Heart right ventricle (tissue), 16 donors: ENCODE measurements at places on chromosomes 11 and 22. TPM values are rescaled to one million over a fixed set of nuclear protein-coding genes. Genes with fewer than 3 reads are reported as not detected.
A peak's percentile ranks its signal among the peaks of the same experiment; 100 is the strongest.

GRCh38 chr11:130478204-130478701, 29.8 kb downstream of the ADAMTS15 start:
- no peak overlapping the region for H3K4me3 ChIP-seq
- H3K4me1 ChIP-seq, result peaks cover 52% of the 10 kb centered on the region
- H3K27ac ChIP-seq, result peak overlapping the region; percentile 85

DNA sequence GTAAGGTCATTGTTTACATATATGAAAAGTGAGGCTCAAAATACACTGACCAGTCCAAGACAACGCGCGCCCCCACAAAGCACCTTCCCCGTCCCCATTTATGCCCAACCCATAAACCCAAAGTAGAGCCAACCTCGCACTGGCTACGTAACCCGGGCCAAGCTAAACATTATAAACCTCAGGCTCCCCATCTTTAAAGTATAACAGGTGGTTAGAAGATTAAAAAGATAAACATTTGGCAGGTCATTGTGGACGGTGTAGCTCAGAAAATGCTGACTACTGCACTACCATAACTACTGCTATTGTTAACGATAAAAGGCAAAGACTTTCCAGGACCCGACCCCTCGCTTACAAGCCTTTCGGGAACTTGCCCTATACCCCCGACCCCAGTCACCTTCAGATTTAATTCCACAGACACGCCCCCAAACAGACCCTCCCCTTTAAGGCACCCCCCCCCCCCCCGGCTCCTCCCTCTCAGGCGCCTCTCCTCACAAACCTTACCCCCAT, 470 bp downstream of the NUMA1 start:
- no peaks in the 10 kb centered on the region for H3K27me3 ChIP-seq
- H3K4me3 ChIP-seq, result peak overlapping the region; percentile 75
- peak overlapping the region; percentile 94 for H3K27ac ChIP-seq
- H3K4me1 ChIP-seq, result peaks cover 15% of the 10 kb centered on the region
- H3K36me3 ChIP-seq, result peaks cover 15% of the 10 kb centered on the region

- no peak overlapping the region for H3K27ac ChIP-seq
- no peak for DNase-seq
- H3K4me1 ChIP-seq, result no peaks in the 10 kb centered on the region
- H3K36me3 ChIP-seq, result no peaks in the 10 kb centered on the region
- H3K4me3 ChIP-seq, result no peak overlapping the region
- H3K27me3 ChIP-seq, result no peaks in the 10 kb centered on the region
Observed at GRCh38 chr11:59941091-59941490, 2.9 kb downstream of the OOSP1 start.

Gene IGLL5
- total RNA-seq, result 0.67 TPM

- no peaks in the 10 kb centered on the region for H3K36me3 ChIP-seq
- H3K4me1 ChIP-seq, result no peaks in the 10 kb centered on the region
- H3K27ac ChIP-seq, result no peak overlapping the region
Observed at GRCh38 chr11:70944636-70945035, 307.7 kb downstream of the SHANK2 start.

Gene SLC22A6
- not detected for total RNA-seq

Gene TMEM191C
- total RNA-seq, result 0.74 TPM

- peaks cover 14% of the 10 kb centered on the region for H3K36me3 ChIP-seq
- H3K27me3 ChIP-seq, result peaks cover 63% of the 10 kb centered on the region
- DNase-seq, result no peak
- peaks cover 34% of the 10 kb centered on the region for H3K4me1 ChIP-seq
- H3K27ac ChIP-seq, result no peak within 1 kb of the TSS
Observed at GRCh38 chr11:46391578-46392420, at the start of gene CHRM4. TSS of gene CHRM4 (minus strand) at chr11:46391776. CDS start at chr11:46386557, 5,219 bp downstream.

DNA sequence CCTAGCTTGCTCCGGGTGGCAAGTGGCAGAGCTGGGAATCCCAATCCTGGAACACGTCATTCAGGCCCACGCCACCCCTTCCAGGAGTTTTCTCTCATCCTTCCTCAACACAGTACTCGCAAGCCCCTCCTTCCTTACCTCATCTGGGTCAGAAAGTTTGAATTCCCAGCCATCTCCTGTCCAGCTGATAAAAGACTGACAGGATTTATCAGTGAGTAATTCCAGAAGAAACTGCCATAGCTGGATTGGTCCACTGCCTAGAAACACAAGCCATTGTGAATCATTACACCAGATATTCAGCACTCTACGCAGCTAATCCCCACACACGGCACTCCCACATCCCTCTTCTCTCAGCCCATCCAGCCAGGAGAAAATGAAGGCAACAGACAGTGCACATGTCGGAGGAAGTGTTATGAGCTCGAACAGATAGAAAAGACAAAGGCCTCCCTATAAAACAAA, 124.0 kb downstream of the ETS1 start:
- DNase-seq, result peak; percentile 67
- peaks cover 94% of the 10 kb centered on the region for H3K36me3 ChIP-seq
- no peak overlapping the region for H3K4me3 ChIP-seq
- peaks cover 74% of the 10 kb centered on the region for H3K4me1 ChIP-seq

DNA sequence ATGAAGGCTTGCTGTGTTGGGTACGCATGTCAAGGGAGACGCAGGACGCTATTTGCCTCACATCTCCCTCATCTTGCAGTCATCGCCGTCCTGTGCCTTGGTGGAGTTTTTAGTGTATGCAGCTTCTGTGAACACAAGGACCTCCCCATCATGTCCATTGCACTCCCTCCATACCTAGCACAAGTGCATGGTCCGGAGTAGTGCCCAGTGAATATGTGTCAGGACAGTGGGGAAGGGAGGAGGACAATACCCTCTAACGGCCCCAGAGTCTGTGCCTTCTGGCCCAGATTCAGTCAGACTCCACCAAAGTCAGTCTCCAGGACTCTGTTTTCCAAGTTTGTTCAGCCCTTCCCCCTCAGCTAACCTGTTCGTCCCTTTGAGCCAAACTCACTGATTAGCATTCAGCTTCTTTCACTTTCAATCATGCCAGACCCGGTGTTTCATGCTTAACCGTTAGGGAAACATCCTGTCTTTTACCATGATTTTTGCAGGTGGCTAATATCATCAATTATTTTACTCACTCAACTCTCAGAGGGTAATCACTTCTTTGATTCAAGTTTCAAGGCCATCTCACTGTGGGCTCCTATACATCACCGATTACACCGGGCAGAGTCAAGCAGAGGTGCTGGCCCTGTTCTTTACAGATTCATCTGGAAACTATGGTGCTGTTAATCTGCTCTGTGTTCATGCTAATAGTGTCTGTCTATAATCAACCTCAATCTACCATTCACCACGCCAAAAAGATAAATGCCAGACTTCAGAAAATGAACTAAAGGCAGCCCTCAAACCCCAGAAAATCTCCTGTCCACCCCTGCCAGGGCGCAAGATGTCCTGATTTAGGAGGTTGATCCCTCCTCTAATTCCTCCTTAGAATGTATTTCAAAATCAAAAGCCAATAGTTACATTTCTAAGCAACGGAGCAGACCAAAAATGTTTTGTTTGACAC, 156.5 kb downstream of the RRAS2 start:
- no peak for DNase-seq
- H3K4me3 ChIP-seq, result no peak overlapping the region
- no peaks in the 10 kb centered on the region for H3K36me3 ChIP-seq
- no peaks in the 10 kb centered on the region for H3K4me1 ChIP-seq

GRCh38 chr11:93458286-93458685, 84.9 kb downstream of the SMCO4 start:
- no peaks in the 10 kb centered on the region for H3K27me3 ChIP-seq
- H3K4me1 ChIP-seq, result no peaks in the 10 kb centered on the region
- DNase-seq, result no peak

Gene SLC7A4
- not detected for total RNA-seq

GRCh38 chr11:45662096-45662664, 3.2 kb downstream of the CHST1 start:
- H3K27me3 ChIP-seq, result peaks cover 19% of the 10 kb centered on the region
- no peak for DNase-seq
- no peaks in the 10 kb centered on the region for H3K36me3 ChIP-seq
- peaks cover 73% of the 10 kb centered on the region for H3K4me1 ChIP-seq
- no peak overlapping the region for H3K4me3 ChIP-seq

GRCh38 chr11:64633555-64634159, 42.6 kb downstream of the SLC22A12 start:
- no peak overlapping the region for H3K4me3 ChIP-seq
- H3K36me3 ChIP-seq, result no peaks in the 10 kb centered on the region
- H3K4me1 ChIP-seq, result no peaks in the 10 kb centered on the region
- H3K27ac ChIP-seq, result no peak overlapping the region

Gene CCDC73
- not detected for total RNA-seq

DNA sequence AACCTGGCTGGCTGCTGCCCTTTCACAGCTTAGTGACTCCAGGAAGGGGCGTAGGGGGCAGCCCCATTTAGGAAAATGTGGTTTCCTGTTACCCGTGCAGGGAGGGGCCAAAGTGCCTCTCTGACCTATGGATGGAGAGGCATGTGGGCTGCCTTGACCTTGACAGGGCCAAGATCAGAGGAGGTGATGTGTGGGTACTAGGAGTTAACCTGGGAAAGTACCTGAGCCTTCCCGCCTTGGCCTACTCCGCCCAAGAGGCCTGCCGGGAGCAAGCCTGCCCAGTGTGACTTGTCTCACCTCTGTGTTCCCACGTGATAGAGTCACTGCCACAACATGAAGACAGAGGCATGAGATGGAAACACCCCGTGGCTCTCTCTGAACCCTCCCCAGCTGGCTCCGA, 33.4 kb downstream of the GRAMD4 start:
- peaks cover 7% of the 10 kb centered on the region for H3K36me3 ChIP-seq
- peak overlapping the region; percentile 86 for H3K27ac ChIP-seq
- no peaks in the 10 kb centered on the region for H3K27me3 ChIP-seq
- DNase-seq, result no peak
- no peak overlapping the region for H3K4me3 ChIP-seq

GRCh38 chr11:111814557-111815320, 48.5 kb upstream of the PPP2R1B start:
- peaks cover 13% of the 10 kb centered on the region for H3K4me1 ChIP-seq
- H3K4me3 ChIP-seq, result no peak overlapping the region
- no peaks in the 10 kb centered on the region for H3K27me3 ChIP-seq
- H3K36me3 ChIP-seq, result peaks cover 21% of the 10 kb centered on the region
- H3K27ac ChIP-seq, result no peak overlapping the region
- DNase-seq, result no peak

Gene INS
- not detected for total RNA-seq

DNA sequence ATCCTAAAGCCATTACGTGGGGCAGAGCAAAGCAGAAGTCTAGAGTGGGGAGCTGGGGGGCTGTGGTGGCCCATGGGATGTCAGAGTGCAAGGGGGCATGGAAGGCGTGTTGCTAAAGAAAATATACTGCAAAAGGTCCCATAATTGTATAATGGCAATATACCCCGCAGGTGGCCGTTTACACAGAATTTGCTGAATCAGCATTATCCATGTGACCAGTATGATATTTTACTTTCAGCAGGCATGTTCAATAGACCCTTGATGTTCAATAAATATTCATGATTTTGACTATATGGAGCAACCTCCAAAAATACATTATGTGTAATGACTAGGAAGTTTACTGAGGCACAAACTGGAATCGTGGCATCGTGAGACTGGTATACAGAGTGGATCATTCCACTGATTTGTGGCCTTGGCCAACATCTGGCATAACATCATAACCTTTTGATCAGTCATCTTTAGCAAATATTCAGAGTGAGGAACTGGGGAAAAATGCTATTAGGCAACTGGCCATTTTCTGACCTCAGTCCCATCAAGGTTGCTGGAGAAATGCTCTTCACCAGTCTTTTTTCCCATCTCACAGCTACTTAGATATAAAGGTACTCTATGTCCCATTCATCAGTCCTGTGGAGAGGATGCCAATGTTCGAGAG, 29.3 kb upstream of the PPP2R1B start:
- H3K4me1 ChIP-seq, result peaks cover 8% of the 10 kb centered on the region
- DNase-seq, result no peak
- H3K27me3 ChIP-seq, result no peaks in the 10 kb centered on the region
- no peak overlapping the region for H3K4me3 ChIP-seq
- peaks cover 20% of the 10 kb centered on the region for H3K36me3 ChIP-seq

Gene UPK3A
- not detected for total RNA-seq

- no peak overlapping the region for H3K4me3 ChIP-seq
- no peaks in the 10 kb centered on the region for H3K4me1 ChIP-seq
- no peaks in the 10 kb centered on the region for H3K27me3 ChIP-seq
- H3K27ac ChIP-seq, result no peak overlapping the region
- no peak for DNase-seq
Observed at GRCh38 chr22:35292786-35293185, 6.9 kb upstream of the TOM1 start.

GRCh38 chr11:34897171-34897870, 18.9 kb downstream of the APIP start:
- no peak overlapping the region for H3K27ac ChIP-seq
- H3K36me3 ChIP-seq, result no peaks in the 10 kb centered on the region
- no peaks in the 10 kb centered on the region for H3K27me3 ChIP-seq
- no peaks in the 10 kb centered on the region for H3K4me1 ChIP-seq
- no peak overlapping the region for H3K4me3 ChIP-seq
- no peak for DNase-seq

Gene EFCAB6
- total RNA-seq, result 1.0 TPM

DNA sequence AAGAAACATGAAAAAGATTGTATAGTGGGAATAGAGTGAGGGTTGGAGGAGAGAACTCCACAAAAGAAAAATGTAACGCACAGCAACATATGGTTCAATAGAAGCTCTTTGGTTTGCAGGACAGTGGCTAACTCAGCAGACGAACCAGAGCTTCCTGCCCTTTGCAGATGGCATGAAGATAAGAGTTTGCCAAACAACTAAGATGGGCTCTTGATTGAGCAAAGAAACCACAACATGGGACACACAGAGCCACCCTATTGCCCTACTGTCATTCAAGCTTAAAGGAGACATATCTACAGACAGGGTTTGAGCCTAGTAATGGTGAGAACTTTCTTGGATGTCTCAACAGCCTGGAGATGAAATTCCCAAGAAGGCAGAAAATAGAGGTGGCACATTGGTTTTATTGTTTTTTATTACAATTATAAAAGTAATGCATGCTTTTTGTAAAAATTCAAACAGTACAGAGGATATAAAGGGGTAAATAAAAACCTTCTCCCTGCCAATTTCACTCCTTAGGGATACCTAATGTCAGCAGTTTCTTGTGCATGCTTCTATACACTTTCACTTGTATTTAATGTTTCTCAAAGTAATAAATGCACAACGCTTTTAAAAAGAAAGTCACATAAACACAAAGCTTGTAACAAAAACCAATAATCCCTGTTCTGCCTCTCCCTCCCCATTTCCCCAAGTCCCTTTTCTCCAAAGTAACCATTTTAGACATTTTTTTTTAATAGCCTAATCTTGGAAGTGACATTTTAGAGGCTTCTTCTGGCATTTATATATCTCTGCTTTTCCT, 63.7 kb downstream of the COPB1 start:
- DNase-seq, result no peak
- H3K27ac ChIP-seq, result no peak overlapping the region
- H3K4me3 ChIP-seq, result no peak overlapping the region
- H3K4me1 ChIP-seq, result no peaks in the 10 kb centered on the region
- no peaks in the 10 kb centered on the region for H3K27me3 ChIP-seq
- no peaks in the 10 kb centered on the region for H3K36me3 ChIP-seq
